ENCODE measurements at places on chromosomes 3 and 15. TPM values are rescaled to one million over a fixed set of nuclear protein-coding genes. Genes with fewer than 3 reads are reported as not detected.

The AP3B2 gene
- 0.69 TPM for total RNA-seq

The SHC4 gene
- total RNA-seq: 3.7 TPM

The CADM2 gene
- total RNA-seq: 7.9 TPM

The DHX36 gene
- 41.7 TPM for total RNA-seq

The ACKR4 gene
- total RNA-seq: 4.2 TPM

All from mucosa of gallbladder (tissue), 1 donor.